ENCODE measurements at places on chromosomes 16 and 17.

- DNase-seq: no peak
These were observed 299.9 kb upstream of the MYOCD start for GRCh38 chr17:12365805-12366204.

- no peak for DNase-seq
These were observed 17.0 kb downstream of the SLC38A10 start for GRCh38 chr17:81277946-81278693.

- DNase-seq: no peak
These were observed 26.8 kb downstream of the COG4 start for GRCh38 chr16:70496513-70496912.

DNA sequence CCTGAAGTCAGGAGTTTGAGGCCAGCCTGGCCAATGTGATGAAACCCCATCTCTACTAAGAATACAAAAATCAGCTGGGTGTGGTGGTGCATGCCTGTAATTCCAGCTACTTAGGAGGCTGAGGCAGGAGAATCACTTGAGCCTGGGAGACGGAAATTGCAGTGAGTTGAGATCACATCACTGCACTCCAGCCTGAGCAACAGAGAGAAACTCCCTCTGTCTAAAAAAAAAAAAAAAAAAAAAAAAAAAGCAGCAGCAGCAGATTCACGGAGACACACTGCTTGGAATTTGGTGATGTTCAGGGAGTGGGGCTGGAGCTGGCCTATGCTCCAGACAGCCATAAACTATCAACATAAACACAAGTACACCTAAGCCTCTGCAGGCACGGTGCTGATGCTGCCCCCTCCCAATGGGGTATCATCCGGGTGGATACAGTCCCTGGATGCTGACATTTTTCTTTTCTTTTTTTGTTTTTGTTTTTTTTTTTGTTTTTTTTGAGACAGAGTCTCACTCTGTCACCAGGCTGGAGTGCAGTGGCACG, 39.6 kb upstream of the RHOT1 start:
- no peak for DNase-seq

DNA sequence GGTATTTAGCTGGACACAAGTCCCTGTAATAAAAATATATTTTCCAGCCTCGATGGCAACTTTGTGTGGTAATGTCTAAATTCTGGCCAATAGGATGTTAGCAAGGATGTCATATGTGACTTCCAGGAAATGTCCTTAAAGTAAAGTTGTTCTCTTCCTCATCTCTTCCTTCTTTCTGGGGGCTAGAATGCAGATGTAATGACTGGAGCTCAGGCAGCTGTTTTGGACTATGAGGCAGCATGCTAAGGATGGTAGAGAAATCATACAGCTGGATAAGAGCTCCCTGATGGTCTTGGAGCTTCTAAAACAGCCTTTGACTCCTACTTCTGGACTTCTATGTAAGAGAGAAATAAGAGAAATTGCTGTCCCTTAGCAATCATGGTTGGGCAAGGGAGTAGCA, 16.9 kb upstream of the MAPT start:
- no peak for DNase-seq
